Stimulated activated CD8-positive, alpha-beta memory T cell treated with anti-CD3 and anti-CD28 coated beads, Interleukin-7, amount 100 ng/mL, for 1 hour (primary cell): ENCODE measurements at places on chromosomes 3 and 15.

GRCh38 chr3:112734736-112735350 is 93.9 kb upstream of the CCDC80 start:
- DNase-seq, result peak; percentile 28

DNA sequence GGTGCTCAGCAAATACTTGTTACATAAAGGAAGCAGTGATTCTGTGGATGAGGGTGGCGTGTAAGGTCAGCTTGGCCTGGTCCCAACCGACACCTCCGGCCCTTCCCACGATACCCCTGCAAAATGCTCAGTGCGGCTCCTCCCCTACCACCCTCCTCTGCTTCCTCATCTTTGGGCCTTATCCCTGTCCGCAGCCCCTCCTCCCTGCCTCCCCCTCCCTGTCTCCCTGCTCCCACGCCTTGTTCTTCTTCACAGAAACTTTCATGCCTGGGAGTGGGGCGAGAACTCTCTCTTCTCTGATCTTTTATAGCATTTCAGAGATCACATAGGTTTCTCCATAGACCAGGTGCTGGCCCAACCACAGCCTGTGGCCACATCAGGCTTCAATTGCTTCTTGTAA is 75.0 kb upstream of the ATP2B2 start:
- DNase-seq, result no peak

DNA sequence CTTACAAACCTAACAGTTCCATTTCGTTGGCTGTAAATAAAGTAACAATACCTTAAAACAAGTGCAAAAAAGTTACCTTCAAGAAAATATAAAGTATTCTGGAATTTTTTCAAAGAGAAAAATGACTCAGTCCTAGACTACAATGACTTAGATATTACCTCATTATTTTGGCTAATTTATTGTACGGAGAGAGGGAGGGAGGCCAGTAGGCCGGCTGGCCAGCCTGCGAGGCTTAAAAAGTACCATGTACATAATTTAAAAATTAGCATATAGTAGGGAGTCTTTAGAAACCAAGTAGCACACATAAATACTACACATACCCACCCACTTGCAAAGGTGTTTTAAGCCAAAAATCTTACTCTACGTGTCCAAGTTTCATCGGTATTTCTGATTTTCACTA is 41.9 kb upstream of the MAP4 start:
- no peak for DNase-seq

DNA sequence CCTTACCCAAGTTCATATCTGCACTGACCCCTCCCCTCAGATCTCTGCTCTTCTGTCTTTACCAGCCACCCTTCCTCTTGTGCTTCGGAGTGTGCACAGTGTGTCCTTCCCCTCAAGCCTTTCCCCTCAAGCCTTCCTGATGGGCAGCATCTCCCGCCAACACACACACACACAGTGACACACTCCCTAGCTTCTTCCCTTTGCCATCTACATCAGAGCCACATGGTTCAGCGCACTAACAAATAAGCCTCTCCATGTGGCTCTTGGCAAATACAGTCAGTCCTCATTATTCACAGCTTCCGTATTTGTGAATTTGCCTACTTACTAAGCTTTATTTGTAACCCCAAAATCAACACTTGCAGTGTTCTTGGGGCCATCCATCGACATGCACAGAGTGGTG is 37.5 kb downstream of the SH3BP5 start:
- no peak for DNase-seq

DNA sequence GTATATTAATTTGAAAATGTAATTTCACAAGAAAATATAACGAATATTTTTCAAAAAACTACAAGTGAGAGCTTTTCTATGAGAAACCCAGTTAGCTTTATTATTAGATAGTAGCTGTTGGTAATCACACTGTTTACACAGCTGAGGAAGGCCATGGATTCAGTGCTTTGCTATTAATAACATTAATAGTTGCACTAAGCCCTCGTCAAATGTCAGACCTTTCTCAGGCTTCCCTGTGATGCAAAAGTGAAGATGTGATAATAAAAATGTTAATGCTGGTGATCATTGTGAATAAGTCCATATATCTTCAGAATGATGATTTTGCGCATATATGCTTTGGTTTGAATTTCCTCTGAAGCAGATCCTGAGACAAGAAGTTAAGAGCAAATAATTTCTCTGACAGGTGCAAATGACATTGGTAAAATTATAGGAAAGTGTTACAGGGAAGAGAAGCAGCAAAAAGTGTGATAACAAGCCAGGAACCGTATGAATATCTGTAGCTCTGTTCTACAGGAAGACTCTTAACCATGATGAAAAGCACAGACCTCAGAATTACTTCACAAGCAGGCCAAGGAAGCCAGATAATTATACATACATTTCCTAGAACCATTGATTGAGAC is 56.5 kb upstream of the CNTN6 start:
- no peak for DNase-seq

GRCh38 chr3:160257606-160258005 is 32.4 kb downstream of the C3orf80 start:
- DNase-seq, result no peak

DNA sequence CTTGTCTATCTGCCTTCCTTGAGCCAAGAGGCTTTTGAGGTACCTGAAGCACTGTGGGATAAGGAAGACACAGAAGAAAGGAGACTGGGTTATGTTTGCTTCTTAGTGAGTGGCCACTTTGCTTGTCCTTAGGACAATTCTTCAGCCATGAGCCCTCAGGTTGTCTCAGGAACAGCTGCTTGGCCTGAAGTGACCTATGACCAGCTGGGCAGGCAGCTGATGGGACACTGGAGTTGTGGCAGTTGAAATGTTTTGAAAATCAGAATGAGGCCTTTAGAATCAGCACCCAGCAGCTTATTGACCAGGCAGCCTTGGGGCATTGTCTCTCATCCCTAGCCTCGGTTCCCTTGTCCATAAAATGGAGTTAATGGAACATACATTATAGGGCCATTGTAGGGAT is 37.0 kb downstream of the RBP2 start:
- DNase-seq, result no peak

DNA sequence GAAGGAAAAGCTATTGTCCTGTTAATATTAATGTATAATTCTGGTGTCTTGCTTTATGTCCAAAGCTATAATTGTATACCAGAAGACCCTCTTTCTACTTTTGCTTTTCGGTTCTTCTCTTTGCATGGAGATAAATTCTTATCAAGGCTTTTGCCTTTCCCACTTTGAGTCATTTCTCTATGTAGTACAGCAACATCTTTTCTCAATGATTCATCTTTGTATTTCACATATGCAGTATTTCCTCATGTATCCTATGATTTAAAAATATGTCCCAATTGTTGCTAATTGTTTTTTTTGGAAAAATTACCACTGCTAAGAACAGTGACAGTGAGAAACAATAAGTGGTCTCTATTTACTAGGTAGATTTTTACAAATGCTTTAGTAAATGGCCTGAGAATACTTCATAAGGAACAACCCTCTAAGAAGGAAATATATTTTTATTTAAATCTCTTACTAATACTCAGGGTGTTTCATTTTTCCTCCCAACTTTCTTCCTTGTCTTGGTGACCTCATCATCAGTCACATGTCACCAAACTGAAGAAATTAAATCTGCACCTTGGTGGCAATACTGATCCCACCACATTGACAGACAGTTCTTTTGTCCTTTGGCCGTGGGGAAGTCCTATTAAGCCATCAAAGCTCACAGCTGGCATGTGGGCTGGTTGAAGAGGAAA is 290.6 kb downstream of the SATB1 start:
- DNase-seq, result no peak

- no peak for DNase-seq
These were observed 125.6 kb downstream of the LRRK1 start for GRCh38 chr15:101044625-101045235.

- no peak for DNase-seq
These were observed 78.1 kb upstream of the PRICKLE2 start for GRCh38 chr3:64303401-64303800.

GRCh38 chr3:179464323-179465092 is 13.2 kb upstream of the GNB4 start:
- no peak for DNase-seq

DNA sequence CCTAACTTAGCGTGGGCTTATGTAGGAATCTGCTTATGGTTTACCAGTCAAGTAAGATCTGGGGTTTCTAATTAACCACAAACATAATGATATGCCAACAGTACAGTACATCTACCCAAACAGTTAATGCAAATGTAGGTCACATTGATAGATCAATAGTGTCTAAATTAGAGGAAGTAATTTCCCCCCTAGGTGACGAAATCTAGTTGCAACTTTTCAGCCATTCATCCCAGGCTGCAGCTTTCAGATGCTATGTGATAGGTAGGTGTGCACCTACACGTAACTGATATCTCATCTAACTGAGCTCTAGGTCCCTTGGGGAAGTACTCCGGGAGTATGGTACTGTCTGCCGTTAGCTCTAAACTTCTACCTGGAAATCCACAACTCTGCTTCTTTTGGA is 57.2 kb downstream of the CRTC3 start:
- DNase-seq, result no peak

DNA sequence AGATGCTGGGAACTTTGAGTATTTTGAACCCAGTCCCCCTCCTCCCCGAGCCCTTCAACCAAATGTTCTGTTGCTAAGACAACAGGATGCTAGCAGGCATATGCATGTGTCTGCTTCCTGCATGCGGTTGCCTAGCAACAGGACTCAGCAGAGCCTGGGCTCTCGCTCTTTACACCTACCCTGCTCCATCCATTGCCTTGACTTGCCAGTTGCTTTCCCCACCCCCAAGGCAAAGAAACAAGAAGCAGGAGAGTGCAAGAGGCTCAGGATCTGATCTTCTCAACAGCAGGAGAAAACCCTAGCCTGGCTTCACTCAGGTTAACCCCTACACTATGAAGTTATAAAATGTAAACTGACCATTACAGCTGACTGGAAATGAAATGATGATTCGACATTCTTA is 393.0 kb downstream of the IGSF11 start:
- no peak for DNase-seq

DNA sequence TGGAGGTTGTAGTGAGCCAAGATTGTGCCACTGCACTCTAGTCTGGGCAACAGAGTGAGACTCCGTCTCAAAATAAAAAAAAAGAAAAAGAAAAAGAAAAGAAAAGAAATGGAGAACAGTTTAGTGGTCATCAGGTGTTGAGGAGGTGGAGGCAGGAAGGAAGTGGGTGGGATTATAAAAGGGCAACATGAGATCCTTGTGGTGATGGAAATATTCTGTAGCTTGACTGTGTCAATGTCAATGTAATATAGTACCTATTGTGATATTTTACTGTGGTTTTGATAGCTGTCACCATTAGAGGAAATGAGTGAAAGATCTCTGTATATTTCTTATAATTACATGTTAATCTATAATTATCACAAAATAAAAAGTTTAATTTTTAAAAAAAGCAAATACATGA is 60.8 kb downstream of the TRAT1 start:
- DNase-seq, result no peak

DNA sequence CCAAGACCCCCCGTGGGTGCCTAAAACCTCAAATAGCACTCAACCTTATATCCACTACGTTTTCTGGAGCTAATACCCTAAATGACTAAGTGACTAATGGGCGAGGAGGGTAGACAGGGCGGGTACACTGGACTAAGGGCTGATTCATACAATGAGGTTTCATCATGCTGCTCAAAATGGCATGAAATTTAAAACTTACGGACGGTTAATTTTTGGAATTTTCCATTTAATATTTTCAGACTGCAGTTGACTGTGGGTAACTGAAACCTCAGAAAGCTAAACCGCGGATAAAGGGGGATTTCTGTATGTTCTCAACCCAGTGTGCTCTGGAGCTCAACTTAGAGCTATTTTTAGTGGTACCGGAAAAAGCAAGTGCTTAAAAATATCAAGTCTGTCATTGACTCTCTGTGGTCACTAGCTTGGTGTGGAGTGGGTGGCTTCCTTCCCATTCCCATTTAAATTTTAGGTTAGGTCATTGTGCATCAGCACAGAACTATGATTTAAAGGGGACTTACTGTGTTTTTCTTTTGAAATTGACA is 72.9 kb downstream of the LRRC28 start:
- no peak for DNase-seq

GRCh38 chr3:10744098-10744465 is 71.9 kb upstream of the SLC6A11 start:
- no peak for DNase-seq

DNA sequence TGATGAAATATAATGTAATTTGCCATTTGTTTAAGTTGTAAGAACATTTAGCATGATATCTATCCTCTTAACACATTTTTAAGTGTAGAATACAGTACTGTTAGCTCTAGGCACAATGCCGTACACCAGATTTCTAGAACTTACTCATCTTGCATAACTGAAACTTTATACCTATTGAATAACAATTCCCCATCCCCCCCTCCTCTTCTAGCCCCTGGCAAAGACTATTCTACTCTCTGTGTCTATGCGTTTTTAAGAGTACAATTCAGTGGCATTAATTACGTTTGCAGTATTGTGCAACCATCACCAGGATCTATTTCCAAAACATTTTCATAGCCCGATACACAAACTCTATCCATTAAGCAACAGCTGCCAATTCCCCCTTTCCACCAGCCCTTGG is 261.7 kb downstream of the PLOD2 start:
- DNase-seq, result no peak

DNA sequence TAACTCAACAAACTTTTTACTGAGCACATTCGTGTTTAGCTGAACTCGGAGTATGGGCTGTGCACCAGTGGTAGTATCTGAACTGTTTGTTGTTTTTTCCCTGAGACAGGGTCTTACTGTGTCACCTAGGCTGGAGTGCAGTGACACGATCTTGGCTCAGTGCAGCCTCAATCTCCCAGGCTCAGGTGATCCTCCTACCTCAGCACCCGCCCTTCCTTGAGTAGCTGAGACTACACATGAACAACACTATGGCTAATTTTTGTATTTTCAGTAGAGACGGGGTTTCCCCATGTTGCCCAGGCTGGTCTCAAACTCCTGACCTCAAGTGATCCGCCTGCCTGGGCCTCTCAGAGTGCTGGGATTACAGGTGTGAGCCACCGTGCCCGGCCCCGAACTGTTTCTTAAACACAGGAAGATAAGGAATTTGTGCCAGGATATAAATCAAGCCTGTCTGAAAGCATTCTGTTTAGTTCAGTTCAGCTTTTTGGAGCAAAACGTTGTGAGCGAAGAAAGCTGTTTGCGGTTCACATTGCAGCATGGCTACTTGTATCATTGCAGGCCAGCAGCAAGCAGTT is 40.4 kb upstream of the SKOR1 start:
- DNase-seq, result no peak

DNA sequence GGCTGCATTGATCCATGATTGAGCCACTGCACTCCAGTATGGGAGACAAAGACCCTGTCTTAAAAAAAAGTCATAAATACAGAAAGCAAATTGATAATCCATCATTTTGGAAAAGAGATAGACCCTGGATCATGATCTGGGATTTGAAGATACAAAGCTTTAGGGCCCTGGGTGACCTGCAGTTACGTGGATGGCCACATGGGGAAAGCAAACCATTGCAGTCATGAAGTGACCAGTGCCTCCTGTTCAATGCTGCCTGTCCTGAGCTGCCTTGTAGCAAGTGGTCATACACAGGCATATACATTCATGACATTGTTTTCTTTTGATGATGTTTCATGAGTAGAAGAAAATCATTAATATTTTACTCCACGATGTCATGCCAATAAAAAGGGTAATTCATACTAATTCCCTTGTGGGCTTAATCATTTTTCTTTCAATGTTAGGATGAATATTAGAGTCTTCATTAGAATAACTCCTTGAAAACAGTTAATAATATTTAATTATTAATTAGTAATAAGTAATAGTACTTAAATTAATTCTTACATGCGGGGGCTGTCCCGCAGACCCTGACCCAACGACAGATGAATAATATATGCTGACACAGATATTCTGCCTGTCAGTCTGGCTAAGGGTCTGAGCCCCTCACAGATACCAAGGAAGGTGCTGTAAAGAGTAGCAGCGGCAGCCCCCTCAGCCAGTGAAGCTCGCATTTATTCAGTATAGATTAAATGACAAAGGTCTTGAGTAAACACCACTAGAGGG is 109.0 kb upstream of the UNC13C start:
- no peak for DNase-seq

GRCh38 chr3:158845765-158846350 is 44.0 kb downstream of the MFSD1 start:
- no peak for DNase-seq
